ENCODE measurements at places on chromosomes 3 and 15.

DNA sequence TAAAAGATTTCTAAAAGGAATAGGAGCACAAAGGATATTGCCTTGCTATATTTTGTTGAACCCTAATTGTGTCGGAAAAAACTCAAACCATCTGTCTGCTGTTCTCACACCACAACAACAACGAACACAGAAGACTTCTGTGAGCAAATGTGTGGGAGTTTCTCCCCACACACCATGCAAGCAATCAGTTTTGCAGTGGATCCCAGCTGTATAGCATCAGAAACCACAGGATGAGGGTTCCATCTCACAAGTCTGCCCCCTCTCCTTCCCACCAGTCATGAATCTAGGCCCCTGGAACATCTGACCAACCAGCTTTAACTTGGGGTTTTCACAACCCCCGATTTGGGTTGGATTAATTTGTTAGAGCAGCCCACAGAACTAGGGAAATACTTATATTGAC is 91.3 kb upstream of the SLC4A7 start:
- DNase-seq = peak; percentile 21

GRCh38 chr3:8867646-8868045 is 95.6 kb downstream of the RAD18 start:
- no peak for DNase-seq

DNA sequence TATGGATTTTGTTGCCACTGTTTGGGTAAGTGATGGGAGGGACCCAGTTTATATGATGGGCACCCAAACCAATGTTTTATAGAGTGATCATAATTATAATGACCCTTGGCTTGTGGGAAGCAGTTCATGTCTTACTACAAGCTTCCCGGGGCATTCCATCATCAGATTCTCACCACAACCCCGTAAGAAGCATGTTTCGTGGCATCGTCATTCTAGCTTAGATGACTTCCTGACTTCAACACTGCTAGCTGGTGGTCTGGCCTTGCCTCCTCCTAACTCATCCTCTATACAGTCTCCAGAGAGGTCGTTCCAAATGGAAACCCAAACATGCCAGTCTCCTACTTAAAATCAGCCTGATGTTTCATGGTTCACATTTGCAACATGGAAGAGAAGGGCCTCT is 226.9 kb downstream of the ADAMTS9 start:
- no peak for DNase-seq

- DNase-seq = no peak
Measured at GRCh38 chr15:72222393-72222792, 8.6 kb downstream of the PKM start.

GRCh38 chr3:126827121-126827520 is 123.1 kb downstream of the CHCHD6 start:
- DNase-seq = no peak

DNA sequence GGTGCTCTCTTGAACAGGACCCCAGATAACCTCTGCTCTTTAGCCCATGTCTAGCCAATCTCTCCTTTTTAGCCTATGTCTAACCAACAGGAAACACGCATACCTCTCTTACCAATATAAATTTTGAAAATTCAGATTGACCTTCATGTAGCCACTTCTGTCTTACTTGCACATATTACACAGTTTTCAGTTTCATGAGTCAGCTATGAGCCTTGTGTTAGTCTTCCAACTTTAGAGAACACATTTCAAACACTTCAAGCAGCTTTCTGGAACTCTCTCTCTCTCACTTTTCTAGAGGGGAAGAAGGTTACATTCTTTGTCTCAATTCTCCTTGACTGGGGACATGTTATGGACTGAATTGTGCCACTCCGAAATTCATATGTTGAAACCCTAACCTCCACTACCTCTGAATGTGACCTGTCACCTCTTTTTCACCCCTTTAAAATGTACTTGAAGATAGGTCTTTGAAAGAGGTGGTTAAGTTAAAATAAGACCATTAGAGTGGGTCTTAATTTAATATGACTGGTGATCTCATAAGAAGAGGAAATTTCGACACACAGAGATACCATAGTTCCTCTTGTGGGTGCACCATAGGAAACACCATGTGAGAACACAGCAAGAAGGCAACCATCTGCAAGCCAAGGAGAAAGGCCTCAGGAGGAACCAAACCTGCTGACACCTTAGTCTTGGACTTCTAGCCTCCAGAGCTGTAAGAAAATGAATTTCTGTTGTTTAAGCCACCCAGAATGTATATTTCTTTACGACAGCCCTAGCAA is 480.3 kb upstream of the ALCAM start:
- DNase-seq = no peak

- DNase-seq = no peak
Measured at GRCh38 chr3:179299316-179299715, 23.5 kb upstream of the ZNF639 start.

DNA sequence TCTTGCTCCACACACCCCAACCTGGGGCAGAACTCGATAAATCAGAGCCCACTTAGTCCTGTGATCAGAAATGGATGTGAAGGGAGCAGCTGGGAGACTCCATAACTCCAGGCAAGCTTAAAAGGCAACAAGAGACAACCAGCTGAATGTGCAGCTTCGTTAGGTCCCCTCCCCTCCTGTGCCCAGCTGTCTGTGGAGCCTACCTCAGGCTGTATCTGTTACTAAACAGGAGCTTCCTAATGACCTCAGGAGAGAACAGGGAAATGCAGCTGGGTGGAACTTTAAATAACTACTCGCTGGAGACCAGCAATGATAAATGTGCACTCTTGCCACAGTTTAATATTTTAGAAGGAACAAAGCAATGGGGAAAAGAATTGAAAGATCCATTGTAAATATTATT is 25.9 kb downstream of the SLC9A9 start:
- no peak for DNase-seq

DNA sequence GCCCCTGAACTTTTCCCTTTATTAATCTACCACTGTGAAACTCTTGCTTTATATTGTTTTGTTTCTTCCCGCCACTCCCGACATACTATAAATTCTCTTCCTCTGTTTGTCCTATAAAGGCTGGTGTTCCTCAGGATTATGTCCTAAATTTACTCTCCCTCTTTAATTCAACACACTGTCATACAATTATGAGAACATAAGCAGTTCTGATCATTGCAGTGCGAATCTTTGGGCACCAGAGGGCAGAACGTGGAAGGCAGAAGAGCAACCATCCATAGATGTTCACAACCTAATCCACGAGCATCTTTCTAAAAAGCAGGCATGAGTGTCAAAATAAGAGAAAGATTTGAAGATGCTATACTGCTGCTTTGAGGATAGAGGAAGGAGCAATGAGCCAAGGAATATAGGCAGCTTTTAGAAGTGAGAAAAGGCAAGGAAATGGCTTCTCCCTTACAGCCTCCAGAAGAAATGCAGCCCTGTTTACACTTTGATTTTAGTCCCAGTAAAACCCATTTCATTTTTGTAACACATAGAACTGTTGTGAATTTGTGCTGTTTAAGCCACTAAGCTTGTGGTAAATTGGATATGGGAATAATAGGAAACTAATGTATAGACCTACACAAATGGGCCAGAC is 179.4 kb downstream of the GBE1 start:
- DNase-seq = peak; percentile 31

DNA sequence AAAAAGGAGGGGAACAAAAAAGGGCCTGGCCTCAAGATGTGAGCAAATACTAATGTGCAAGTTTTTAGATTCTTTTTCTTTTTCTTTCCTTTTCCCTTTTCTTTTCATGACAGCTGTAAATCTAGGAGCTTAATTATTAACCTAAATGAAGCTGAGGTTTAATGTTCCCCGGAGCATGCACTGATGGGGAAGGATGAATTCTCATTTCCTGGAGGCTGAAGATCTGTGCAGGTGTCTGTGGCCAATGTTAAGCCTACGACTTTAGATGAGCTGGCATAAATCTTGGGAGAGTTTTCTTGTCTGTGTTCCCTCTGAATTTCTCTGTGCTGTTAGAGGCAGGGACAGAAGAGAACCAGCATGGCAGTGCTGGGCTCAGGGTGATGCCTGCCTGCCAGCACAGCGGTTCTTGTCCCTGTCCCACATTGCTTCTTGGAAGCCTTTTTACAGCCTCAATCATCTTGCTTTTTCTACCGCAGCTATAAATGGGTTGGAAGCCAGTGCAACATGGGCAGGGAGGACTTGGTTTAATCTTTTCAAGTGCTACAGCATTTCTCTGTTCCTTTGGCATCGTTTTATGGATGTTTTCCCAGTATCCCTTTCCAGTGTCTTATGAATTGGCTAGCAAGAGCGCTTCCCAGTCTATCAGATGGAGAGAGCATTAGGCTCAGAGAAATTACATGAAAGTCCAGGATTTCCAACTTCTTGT is 119.1 kb downstream of the ATG7 start:
- no peak for DNase-seq

- no peak for DNase-seq
Measured at GRCh38 chr3:69994919-69995318, 4.6 kb upstream of the SAMMSON start.

GRCh38 chr3:16101295-16102186 is 72.9 kb upstream of the GALNT15 start:
- DNase-seq = no peak

GRCh38 chr3:29245441-29245840 is 35.4 kb upstream of the RBMS3 start:
- no peak for DNase-seq

- peak; percentile 75 for DNase-seq
Measured at GRCh38 chr15:58490086-58490887, 58.5 kb downstream of the LIPC start.

- no peak for DNase-seq
Measured at GRCh38 chr3:42500091-42500490, 2.4 kb upstream of the VIPR1 start.

DNA sequence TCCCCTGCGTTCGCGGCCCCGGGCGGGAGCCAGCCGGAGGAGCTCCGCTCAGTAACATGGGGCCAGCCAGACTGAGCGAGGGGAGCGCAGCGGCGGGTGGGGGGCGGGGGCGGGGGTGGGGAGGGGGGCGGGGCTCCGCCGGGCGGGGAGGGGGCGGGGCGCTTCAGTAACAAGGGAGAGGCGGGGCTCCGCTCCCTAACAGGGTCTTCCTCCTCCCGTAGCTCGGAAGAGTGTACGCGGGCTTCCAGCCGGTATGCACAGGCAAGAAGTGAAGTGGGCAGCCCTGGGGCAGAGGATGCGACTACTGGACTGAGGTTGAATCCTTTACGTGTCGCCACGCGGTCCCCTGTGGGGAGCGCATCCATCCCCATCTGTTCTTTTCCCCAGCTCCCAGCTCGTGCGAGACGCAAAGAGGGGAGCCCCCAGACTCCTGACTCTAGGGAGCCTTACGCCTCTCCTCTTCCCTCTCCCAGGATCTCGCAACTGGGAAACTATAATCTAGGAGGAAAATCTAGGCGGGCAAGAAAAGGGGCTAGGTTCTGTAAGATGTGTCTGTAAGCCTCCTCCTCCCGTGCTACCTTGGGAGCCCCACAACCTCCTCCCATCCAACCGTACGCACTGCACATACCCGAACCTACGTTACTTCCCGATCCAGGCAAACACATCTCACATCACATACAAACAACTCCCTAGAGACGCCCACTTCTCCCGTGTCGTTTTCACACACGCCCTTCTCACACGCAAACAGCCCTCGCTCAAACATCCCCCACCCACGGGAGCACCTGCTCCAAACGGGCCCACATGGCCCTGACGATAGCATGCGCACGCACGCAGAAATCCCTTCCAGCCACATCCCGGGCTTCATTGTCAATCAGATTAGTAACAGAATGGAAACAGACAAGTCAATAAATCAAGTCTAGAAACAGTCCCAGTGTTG is at the start of gene SHF:
SHF (minus strand) TSS at position 73 of the 937 bp plus-strand sequence; CDS start at position 58, 15 bp downstream.
- DNase-seq = peak; percentile 24

- no peak for DNase-seq
Measured at GRCh38 chr15:27989838-27990237, 109.3 kb downstream of the OCA2 start.

DNA sequence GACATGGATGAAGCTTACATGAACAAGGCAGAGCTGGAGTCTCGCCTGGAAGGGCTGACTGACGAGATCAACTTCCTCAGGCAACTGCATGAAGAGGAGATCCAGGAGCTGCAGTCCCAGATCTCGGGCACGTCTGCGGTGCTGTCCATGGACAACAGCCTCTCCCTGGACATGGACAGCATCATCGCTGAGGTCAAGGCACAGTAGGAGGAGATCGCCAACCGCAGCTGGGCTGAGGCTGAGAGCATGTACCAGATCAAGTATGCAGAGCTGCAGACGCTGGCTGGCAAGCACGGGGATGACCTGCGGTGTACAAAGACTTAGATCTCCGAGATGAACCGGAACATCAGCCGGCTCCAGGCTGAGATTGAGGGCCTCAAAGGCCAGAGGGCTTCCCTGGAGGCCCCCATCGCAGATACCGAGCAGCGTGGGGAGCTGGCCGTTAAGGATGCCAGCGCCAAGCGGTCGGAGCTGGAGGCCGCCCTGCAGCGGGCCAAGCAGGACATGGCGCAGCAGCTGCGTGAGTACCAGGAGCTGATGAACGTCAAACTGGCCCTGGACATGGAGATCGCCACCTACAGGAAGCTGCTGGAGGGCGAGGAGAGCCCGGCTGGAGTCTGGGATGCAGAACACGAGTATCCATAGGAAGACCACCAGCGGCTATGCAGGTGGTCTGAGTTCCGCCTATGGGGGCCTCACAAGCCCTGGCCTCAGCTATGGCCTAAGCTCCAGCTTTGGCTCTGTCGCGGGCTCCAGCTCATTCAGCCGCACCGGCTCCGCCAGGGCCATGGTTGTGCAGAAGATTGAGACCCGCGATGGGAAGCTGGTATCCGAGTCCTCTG is 77.6 kb downstream of the CLDN11 start:
- DNase-seq = no peak

GRCh38 chr3:159923956-159924355 is 64.7 kb upstream of the IL12A start:
- no peak for DNase-seq

- no peak for DNase-seq
Measured at GRCh38 chr3:98902351-98902740, 851 bp upstream of the DCBLD2 start.

DNA sequence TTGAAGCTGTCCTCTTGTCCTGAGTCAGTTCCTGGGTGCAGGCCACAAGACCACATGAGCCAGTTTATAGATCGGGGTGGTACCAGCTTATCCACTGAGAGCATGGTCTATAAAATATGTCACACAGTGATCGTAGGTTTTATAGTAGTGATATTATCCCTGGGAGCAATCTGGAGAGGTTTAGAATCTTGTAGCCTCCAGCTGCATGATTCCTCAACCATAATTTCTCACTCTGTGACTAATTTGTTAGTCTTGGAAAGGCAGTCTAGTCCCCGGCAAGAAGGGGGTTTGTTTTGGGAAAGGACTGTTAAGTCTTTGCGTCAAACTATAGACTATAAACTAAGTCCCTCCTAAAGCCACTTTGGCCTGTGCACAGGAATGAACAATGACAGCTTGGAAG is 693.0 kb upstream of the CADM2 start:
- DNase-seq = no peak

DNA sequence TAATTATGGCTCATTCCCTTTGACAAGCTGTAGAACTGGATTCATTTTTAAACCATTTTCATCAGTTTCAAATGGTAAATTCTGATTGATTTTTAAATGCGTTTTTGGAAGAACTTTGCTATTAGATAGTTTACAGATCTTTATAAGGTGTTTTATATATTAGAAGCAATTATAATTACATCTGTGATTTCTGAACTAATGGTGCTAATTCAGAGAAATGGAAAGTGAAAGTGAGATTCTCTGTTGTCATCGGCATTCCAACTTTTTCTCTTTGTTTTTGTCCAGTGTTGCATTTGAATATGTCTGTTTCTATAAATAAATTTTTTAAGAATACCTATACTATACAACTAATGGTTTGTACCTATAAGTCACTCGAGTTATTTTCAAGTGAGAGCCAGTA is 62.7 kb downstream of the PXYLP1 start:
- DNase-seq = no peak

GRCh38 chr15:72047020-72047419 is 70.9 kb downstream of the MYO9A start:
- DNase-seq = no peak

GRCh38 chr15:82742134-82742533 is 32.5 kb upstream of the AP3B2 start:
- no peak for DNase-seq

- no peak for DNase-seq
Measured at GRCh38 chr3:31768479-31769125, 212.5 kb downstream of the OSBPL10 start.
